ENCODE measurements at places on chromosomes 6 and 20. TPM values are rescaled to one million over a fixed set of nuclear protein-coding genes. Genes with fewer than 3 reads are reported as not detected.

Gene C6orf118
- not detected for total RNA-seq

Gene VTA1
- total RNA-seq: 31.9 TPM

Gene SOX18
- 0.12 TPM for total RNA-seq

Gene HAO1
- total RNA-seq: not detected

Gene OR12D3
- total RNA-seq: not detected
